ENCODE measurements at places on chromosomes 2 and 18. TPM values are rescaled to one million over a fixed set of nuclear protein-coding genes. Genes with fewer than 3 reads are reported as not detected.

Gene DLX2
- not detected for total RNA-seq

Gene KCNK3
- total RNA-seq: 35.4 TPM

Gene TNFRSF11A
- total RNA-seq: 3.6 TPM

Gene MTX2
- total RNA-seq: 41.9 TPM

Gene ZC3H6
- 18.7 TPM for total RNA-seq

Gene NAT8
- total RNA-seq: not detected

Gene SCTR
- total RNA-seq: 0.32 TPM

- DNase-seq: no peak
Measured at GRCh38 chr2:157497638-157498314, 53.9 kb upstream of the CYTIP start.

DNA sequence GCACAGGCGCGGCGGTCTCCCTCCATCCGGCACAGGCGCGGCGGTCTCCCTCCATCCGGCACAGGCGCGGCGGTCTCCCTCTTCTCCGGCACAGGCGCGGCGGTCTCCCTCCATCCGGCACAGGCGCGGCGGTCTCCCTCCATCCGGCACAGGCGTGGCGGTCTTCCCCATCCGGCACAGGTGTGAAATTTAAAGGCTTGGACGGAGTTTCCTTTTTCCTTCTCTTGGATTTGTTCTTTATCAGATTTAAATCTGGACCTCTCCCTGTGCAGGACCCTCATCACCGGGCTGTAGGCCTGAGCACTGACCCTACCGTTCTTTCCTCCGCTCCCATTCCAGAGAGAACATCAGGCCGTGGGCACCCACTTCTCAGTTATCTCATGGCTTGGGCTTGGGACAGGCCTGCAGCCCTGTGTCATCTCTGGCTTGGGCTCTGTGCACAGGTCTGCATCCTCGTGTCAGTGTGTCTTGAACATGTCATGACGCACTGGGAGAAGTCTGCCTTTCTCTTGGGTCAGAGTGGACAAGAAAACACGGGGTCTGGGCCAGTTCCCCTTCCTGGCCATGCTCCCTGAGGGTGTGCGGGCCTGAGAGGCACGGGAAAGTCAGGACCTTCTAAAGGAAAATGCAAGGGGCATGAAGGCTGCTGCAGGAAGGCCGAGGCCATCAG, 53.9 kb upstream of the PXDN start:
- DNase-seq: no peak

DNA sequence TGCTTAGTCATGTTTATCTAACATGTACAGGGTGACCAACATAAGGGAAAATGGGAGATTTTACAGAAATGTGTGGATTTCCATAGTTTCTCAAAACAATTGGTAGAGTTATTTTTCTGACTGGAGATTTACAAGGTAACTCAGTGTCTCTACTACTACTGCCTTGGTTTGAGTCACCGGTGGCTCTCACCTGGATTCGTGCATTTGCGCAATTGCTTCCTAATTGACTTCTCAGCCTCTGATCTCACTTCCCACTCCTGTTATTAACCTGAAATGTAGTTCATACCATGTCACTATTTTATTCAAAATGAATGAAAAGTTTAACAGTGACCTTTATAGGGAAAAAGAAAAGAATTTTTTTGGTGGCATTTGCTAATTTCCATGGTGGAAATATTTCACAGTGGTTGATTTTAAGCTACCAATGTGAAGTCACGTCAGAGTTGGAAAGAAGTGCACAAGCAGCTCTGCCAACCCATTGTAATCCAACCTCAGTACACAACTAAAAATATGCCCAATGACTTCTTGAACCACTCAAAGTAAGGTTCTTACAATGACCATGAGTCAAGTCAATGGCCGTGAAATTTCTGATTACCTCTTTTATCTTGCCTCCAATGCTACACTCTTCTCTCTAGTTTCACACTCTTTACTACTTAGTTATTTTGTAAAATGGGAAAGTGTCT, 94.0 kb downstream of the NYAP2 start:
- no peak for DNase-seq

- DNase-seq: peak; percentile 30
Measured at GRCh38 chr18:11251229-11251890, 102.0 kb upstream of the PIEZO2 start.

DNA sequence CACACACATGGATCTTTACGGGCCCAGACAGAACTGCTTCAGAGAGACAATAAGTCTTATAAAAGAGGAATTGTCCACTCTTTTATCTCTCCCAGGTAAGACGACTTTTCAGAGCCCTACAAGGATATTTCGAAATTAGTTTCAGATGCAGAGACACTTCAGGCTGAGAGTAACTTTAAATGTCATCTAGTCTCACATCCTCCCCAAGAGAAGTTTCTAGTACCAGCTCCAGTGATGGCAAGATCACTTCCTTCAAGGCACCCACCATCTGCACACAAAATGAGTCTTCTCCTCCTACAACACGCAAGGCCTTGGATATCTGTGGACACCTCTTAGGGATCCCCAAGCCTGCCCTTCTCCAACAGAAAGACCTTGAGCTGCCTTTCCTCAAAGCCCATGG, 39.0 kb upstream of the KLHL29 start:
- DNase-seq: no peak

DNA sequence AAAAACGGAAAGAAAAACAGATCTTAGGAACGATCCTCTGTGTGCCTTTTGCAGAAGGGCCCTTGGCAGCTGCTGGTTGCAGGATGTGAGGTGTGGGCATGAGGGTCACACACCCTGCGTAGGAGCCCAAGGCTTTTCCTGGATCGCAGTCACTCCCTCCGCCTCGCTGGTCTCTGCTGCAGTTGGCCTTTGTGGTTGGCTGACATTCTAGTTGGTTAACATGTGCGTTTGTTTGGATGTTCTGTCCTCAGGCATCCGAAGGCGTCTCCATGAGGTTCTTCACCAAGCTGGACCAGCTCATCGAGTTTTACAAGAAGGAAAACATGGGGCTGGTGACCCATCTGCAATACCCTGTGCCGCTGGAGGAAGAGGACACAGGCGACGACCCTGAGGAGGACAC, 61.7 kb downstream of the INPP5D start:
- DNase-seq: no peak

- DNase-seq: no peak
Measured at GRCh38 chr2:64101141-64101591, 43.1 kb downstream of the PELI1 start.

GRCh38 chr18:71485611-71486010, 1058.5 kb downstream of the CBLN2 start:
- no peak for DNase-seq

DNA sequence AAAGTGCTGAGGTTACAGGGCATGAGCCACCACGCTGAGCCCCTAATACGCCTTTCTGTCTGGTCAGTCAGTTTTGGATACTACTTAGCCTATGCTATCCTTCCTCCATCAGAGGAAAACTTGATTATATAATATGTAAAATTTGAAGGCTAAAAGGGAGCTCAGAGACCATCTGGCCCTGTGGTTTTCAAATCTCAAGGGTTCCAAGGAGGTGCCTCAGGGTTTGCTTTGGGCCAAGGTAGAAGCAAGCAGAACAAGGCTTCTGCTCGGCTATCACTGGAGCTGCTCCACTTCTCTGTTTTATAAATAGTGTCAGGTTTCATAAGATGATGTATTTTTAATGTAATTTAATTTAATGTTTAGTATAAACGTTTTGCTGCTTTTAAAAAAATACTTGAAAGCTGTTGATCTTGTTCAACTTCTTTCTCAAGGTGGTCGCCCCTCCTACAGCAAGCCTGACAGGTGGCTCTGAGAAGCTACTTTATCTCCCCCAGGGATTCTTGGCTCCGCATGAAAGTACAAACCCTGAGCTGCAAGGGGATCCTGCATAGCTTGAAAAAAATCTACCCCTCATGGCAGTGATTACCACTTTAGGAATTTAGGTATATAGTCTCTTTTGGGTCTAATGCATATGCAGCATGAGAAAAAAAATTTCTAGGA, 290.3 kb downstream of the CNTNAP5 start:
- DNase-seq: no peak

DNA sequence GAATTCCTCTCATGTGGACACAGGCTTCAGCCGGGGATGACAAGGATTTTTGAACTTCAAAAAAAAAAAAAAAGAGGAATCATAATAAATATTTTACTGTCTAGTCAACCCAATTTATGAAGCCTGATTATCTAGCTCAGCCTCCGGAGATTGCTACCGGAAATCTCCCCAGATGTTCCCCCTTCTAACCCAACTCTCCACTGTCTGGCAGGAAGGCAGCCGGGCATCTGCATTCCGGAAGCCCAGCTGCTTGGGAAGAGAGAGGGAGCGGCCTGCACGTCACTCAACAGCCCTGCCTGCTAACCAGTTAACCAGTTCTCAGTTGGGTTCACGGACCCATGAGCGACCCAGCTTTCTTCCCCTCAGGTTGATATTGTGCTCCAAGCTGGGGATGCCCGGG, 87.2 kb upstream of the POU3F3 start:
- no peak for DNase-seq

DNA sequence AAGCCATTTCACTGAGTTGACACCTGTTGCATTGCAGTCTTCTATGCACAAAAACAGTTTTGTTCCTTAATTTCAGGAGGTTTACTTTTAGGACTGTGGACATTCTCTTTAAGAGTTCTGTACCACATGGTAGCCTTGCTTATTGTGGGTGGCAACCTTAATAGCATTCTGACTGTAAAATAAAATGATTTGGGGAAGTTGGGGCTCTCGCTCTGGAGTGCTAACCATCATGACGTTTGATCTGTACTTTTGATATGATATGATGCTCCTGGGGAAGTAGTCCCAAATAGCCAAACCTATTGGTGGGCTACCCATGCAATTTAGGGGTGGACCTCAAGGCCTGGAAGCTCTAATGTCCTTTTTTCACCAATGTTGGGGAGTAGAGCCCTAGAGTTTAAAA, 3.4 kb downstream of the CTLA4 start:
- DNase-seq: no peak

GRCh38 chr18:58417752-58418151, 211.1 kb downstream of the ALPK2 start:
- no peak for DNase-seq

DNA sequence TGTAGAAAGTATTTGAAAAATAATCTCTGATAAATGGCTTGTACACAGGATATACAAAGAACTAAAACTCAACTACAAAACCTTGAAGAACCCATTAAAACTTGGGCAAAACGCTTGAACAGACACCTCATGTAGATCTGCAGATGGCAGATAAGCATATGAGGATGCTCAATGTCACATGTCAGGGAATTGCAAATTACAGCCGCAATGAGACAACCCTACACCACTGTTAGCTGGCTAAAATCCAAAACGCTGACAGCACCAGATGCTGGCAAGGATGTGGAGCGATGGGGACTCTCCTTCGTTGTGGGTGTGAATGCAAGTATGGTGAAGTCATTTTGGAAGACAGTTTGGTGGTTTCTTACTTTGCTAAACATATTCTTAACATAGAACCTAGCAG, 53.7 kb downstream of the SNTG2 start:
- DNase-seq: no peak

DNA sequence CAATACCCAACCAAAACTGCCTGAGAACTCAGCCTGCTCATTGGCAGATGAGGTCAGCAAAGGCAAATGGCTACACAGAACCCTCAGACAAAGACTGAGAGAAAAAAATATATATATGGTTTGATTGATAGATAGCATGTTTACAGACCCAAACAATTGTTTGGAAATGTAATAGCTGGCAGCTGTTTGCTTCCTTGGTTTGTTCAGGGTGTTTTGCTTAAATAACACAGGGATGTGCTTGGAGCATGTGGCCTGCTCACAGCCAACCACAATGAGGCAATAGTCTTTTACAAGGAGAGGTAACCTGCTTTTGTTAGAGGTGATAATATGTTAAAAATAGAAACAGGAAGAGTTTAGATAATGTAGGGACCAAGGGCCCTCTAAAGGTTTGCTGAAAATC, 84.5 kb downstream of the PDK1 start:
- DNase-seq: no peak
